ENCODE measurements at places on chromosomes 12 and 14.

DNA sequence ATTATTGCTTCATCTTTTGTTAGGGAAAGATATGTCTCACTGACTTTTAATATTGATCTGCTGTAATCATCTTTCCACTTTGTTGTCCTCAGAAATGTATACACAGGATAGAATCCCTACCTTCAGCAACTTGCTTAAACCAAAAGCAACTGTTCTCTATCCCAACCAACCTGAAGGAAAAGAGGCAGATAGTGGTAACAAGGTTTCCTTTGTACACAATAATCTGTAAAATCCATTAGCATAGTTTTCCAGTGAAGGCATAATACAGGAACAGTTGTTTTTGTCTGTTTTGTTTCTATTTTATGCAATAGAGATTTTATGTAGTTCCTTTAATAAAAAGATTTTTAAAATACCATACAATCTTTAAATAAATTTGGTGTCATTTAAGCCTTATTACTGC is 170.5 kb downstream of the PIK3C2G start:
- DNase-seq: no peak

DNA sequence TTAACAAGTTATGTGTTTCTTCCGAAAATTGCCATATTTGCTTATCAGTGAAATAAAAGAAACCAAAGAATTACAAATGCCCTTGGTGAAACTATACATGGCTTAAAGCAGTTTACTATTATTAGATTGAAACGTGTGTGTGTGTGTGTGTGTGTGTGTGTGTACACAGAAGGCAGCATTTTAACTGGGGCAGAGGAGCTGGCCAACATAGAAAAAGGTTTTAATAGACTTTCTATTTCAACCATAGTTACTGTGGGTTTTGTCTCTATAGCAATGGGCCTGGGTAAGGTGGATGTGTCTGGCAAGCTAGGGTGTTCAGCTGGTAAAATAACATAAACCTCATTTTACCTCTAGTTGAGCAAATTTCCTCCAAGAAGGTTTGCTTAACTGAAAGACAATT is 6.5 kb downstream of the PRICKLE1 start:
- DNase-seq: no peak

DNA sequence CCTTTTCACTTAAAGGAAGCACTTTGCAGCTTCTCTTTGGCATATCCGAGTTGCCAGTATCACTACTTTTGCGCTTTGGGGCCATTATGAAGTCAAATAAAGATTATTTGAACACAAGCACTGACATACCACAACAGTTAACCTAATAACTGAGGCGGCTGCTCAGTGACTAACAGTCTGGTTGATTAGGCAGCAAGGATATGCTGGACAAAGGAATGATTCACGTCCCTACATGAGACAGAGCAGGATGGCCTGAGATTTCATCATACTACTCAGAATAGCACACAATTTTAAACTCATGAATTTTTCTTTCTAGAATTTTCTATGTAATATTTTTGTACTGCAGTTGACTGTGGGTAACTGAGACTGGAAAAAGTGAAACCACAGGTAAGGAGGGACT is 56.9 kb upstream of the E2F7 start:
- no peak for DNase-seq

DNA sequence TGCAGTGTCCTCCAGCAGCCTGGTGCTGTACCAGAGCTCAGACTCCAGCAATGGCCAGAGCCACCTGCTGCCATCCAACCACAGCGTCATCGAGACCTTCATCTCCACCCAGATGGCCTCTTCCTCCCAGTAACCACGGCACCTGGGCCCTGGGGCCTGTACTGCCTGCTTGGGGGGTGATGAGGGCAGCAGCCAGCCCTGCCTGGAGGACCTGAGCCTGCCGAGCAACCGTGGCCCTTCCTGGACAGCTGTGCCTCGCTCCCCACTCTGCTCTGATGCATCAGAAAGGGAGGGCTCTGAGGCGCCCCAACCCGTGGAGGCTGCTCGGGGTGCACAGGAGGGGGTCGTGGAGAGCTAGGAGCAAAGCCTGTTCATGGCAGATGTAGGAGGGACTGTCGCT is 15.2 kb downstream of the C12orf43 start:
- no peak for DNase-seq

DNA sequence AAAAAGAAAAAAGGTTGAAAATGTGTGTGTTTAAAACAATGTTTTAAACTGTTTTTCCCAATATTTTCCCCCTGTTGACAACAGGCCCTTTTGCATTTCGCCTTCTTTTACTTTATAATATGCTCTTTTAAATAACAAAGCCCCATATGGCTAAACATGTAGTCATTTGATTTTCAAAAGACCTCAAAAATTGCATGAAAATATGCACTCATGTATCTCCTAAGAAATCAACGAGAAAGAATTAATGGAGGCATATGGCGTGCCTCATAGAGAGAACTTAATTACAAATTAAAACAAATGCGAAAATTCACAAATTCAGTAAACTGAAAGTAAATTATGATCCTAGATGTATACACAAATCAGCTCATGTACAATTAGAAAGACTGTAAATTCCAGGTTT is 202.6 kb upstream of the FOXN3 start:
- no peak for DNase-seq

DNA sequence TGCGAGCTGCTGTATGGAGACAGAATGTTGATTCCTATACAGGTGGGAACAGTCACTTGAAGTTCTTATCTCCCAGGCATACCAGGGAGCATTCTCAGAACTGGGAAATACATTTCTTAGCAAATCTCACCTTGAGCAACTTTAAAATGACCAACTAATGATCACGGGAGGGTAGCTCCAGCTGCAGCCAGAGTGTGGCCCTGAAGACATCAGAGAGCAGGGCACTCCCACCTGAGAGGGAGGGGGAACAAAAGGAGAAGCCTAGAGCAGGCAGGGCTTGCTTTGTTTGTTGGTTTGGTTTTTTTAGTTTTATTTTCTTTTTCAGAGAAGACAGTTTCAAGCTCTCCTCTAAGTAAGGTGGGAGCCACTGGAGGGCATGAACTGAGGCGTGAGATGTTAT is 101.1 kb downstream of the OTX2 start:
- no peak for DNase-seq

- DNase-seq: no peak
Measured at GRCh38 chr12:89157413-89157812, 194.9 kb downstream of the DUSP6 start.

DNA sequence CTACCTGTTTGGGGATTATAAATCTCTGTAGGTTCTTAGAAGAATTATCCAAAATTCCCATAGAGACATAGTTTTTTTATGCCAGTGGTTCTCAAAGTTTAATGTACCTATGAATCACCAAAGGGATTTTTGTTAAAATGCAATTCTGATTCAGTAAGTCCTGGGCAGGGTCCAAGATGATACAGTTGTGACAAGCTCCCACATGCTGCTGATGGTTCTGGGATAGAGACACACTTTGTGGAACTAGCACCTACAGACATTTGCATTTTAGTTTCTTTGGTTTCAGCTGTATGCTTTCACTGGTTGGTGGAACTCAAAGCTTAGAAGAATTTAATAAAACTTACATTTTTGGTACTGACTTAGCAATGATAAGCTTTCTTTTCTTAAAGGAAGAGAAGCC is 80.4 kb downstream of the PTCSC3 start:
- DNase-seq: no peak

DNA sequence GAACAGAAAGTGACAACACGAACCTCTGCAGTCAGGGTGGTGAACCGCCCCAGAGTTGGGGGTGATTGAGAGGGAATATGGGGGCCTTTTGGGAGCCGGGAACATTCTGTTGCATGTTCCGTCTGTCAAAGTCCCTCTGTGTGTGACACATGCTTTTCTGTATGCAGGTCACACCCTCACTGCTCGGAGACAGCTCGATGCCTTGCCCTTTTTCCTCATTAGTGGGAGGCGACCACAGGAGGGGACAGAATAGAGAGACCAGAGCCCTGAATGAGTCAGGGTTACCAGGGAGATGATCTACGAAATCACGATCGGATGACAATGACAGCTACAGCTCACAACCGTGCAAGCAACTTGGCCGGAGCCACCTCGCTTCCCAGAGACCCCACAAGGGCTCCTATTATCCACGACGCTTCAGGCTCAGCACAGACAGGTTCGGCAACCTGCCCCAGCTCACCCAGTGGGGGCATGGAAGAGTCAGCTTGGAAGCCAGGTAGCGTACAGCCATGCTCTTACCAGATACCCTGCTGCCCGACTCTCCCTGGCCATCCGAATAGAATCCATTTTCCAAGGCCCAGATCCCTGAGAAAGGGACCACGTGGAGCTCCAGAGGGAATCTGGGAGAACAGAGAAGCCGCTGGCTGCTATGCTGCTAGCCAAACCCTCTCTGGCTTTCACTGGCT is 38.8 kb downstream of the TESC start:
- no peak for DNase-seq

GRCh38 chr12:133130808-133131128 is 341 bp downstream of the ZNF10 start:
- DNase-seq: no peak

DNA sequence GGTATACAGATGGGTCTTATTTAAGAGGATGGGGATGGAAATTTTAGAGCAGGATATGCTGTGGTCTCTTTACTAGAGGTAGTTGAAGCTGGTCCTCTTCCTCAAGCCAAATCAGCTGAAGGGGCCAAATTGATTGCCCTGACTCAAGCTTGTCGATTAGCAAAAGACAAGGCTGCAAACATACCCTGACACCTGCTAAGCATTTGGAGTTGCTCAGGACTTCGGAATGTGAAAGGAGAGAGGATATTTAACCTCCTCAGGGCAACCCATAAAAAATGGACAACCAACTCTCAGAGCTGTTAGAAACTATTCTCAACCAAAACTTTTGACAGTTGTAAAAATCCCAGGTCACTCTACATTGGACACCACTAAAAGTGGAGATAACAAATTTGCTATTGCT is 15.6 kb downstream of the PTGDR start:
- DNase-seq: no peak

- DNase-seq: no peak
Measured at GRCh38 chr14:37994846-37995372, 212.8 kb upstream of the SSTR1 start.

DNA sequence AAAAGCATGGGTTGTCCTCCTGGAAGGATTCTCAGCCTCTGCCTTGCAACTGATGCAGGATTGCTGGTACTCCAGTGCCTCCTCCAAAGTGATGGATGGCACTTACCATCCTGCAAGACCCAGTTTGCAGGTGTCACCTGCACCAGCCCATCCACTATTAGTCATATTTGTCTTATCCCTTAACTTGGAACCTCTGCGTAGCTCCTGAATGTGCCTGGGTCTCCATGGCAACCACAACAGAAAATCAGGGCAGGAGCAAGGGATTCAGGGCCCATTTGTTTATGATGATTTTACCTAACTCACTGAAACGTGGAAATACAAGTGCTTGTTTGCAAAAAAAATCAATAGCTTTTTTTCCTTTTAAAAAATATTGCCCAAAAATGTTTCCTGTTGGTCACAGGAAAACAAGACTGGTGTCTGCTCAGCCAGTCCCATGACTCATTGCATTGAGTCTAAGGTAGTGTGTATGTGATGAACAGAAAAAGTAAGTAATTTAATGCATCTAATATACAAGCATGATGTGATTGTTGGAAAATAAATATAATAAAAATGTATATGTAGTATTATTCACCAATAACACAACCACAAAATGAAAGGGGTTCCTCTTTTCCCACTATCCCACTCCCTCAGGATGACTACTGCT is 1196.3 kb upstream of the TMEM132C start:
- no peak for DNase-seq

- no peak for DNase-seq
Measured at GRCh38 chr12:77834618-77835017, 3.9 kb downstream of the NAV3 start.

GRCh38 chr12:106551410-106551809 is 31.4 kb upstream of the RFX4 start:
- no peak for DNase-seq

DNA sequence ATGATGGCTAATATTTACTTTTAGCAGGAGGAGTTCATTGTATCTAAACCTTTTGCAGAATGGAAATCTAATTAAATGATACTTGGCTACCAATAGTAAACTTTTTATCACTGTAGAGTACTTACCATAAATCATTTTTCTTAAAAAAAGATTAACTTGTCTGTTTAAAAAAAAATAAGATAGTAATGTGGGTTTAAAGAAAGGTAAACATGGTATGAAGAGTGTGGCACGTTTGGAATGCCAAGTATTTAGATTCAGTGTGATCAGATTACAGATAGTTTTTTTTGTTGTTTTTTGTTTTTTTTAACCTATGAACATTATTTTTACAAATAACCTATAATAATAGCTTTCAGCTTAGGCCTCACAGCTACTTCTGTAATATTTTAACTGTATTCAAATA is 25.8 kb downstream of the KTN1 start:
- DNase-seq: no peak

DNA sequence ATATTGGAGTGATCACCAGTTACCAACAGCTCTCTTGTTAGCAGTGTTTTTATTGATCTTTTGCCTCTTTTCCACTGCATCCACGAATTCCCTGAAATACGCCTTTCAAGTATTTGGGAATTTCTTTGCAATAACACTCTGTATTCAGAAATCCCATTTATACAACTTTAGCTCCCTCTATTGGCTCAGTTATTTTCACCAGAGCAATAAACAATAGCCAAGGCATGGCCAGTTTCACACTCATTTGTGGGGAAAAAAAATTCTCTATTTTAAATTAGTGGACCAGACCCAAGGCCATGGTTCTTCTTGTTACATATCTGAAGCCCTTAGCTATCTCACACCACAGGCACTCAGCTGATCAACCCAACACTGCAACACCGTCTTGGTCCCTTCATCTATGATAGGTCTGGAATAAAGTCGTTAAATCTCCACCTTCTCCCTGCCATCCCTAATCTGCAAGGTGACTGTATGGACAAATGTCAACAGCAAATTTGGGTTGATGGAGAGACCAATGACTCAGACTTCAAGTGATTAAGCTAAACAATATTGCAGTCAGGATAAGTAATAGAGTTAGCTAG is 92.4 kb upstream of the TMEM260 start:
- DNase-seq: no peak

- no peak for DNase-seq
Measured at GRCh38 chr12:115273456-115273855, 589.5 kb upstream of the TBX3 start.

DNA sequence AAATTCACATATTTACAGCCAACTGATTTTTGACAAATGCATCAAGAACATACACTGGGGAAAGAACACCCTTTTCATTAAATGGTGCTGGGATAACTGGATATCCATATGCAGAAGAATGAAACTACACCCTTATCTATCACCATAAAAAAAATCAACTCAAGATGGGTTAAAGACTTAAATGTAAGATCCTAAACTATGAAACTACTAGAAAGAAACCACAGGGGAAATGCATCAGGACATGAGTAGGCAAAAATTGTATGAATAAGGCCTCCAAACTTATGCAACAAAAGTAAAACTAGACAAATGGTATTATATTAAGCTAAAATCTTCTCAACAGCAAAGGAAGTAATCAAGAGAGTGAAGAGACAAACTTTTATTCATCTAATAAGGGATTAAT is 242.6 kb downstream of the CPNE8 start:
- no peak for DNase-seq

- no peak for DNase-seq
Measured at GRCh38 chr12:31687101-31687527, 27.6 kb downstream of the ETFBKMT start.

DNA sequence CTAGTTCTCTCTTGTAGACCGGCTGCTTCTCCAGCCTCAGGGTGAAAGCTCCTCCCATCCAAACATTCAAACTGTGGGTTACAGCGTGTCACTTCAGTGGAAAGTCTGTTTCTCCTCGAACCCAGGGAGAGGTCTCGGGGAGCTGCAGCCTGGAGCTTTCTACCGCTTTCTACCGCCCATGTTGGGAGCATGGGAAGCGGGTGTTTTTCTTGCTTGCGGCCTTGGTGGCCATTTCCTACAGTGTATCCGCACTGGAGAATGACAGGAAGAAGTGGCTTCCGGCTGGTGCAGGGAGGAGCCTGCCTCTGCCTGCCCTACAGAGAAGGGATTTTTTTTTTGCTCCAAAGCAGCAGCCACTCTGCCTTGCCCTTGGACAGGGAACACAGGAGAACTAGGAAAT is 21.2 kb downstream of the ZFP36L1 start:
- no peak for DNase-seq

Measured in activated naive CD8-positive, alpha-beta T cell treated with anti-CD3 and anti-CD28 coated beads, Interleukin-2, amount 50 U/mL, for 16 hours (primary cell).